NCI-H2081 treated with DMSO at 0.1 percent for 48 hours (cell line): ENCODE measurements at places on chromosomes 7 and 10.

DNA sequence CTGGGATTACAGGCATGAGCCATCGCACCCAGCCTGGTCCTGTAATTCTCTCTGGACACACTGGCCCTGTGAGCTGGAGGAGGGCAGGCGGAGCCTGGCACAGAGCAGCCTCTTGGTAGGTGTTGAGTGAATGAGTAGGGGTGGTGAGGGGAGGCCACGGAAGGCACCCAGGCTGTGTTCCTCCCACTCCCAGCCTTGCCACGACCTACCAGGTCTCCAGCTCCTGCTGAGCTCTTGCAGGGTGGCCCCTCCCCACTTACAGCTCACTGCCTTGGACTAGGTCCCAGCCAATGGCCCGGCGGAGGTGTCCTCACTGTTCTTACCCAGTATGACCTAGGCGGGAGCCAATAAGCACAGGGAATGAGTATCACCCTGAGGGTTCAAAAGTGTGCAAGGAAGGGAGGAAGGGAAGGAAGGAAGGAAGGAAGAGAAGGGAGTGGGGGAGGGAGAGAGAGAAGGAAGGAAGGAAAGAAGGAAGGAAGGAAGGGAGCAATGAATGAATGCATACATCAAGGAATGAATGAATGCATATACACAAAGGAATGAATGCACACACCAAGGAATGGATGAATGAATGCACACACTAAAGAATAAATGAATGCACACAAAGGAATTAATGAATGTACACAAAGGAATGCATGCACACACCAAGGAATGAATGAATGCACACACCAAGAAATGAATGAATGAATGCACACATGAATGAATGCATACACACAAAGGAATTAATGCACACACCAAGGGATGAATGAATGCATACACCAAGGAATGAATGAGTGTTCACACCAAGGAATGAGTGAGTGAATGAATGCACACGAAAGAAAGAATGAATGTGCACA lies 45.5 kb downstream of the GTF2IRD1 start:
- DNase-seq = no peak

DNA sequence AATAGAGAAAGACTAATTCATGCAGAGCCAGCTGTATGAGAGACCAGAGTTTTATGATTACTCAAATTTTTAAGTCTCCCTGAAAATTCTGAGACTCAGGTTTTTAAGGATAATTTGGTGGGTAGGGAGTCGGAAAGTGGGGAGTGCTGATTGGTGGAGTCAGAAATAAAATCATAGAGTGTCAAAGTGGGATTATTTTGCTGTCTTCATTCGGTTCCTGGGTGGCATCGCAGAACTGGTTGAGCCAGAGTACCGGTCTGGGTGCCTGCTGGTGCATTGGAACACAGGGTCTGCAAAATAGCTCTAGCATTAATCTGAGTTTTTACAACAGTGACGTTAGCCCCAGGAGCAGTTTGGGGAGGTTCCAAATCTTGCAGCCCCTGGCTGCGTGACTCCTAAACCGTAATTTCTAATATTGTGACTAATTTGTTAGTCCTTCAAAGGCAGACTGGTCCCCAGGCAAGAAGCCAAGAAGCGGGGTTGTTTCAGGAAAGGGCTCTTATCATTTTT lies 32.4 kb downstream of the GPRIN2 start:
- DNase-seq = no peak

- DNase-seq = peak; percentile 1
Observed at GRCh38 chr10:84590327-84591193, 262.2 kb downstream of the CCSER2 start.

DNA sequence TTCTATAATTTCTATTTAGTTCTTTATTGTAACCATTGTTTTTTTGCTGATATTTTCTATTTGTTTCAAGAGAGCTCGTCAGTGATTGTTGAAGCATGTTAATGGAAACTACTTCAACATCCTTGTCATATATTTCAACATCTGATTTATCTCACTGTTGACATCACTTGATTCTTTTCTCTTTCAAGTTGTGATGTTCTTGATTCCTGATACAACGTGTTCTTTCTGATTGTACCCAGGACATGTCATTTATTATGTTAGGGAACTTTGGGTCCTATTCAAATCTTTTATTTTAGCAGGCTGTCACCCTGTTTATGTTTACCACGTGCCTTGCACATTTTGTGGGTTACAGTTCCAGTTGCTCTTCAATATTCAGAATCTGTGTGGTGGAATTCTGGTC lies 79.8 kb upstream of the RSU1 start:
- no peak for DNase-seq

- no peak for DNase-seq
Observed at GRCh38 chr10:78703593-78703992, 365.2 kb upstream of the ZMIZ1 start.

DNA sequence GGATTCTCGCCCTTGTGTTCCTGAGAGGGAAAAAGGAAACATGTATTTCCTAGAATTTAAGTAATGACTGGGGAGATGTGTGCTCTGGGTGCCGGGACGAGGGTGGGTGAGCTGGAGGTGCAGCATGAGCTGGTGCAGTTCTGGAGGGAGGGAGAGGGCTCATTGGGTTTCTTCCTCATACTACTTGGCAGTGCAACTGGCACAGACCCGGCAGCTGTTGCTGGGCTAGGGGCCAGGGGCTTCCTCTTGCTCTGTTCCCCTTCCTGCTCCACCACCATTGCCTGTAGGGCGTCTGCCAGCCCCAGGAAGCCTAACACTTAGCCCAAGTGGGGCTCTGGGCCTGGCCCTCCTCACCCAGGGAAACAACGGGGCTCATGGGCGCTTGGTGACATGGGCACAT lies 5.9 kb downstream of the RET start:
- no peak for DNase-seq

- no peak for DNase-seq
Observed at GRCh38 chr7:132846086-132846485, 235.8 kb downstream of the CHCHD3 start.
